ENCODE measurements at places on chromosomes 4 and X. TPM values are rescaled to one million over a fixed set of nuclear protein-coding genes. Genes with fewer than 3 reads are reported as not detected.

GC gene
- polyA plus RNA-seq: not detected

NUP62CL gene
- polyA plus RNA-seq: 2.3 TPM

NLGN3 gene
- polyA plus RNA-seq: not detected

GUCY1A1 gene
- polyA plus RNA-seq: not detected

USP51 gene
- polyA plus RNA-seq: 0.33 TPM

TAF7L gene
- polyA plus RNA-seq: not detected

ADH1C gene
- not detected for polyA plus RNA-seq

KLB gene
- polyA plus RNA-seq: not detected

RHOH gene
- 432 TPM for polyA plus RNA-seq

GBA3 gene
- polyA plus RNA-seq: not detected

CDKL2 gene
- polyA plus RNA-seq: 0.56 TPM

ATP2B3 gene
- polyA plus RNA-seq: not detected

PPBP gene
- 0.29 TPM for polyA plus RNA-seq

TLR7 gene
- not detected for polyA plus RNA-seq
